ENCODE measurements at places on chromosomes 12 and 14.

DNA sequence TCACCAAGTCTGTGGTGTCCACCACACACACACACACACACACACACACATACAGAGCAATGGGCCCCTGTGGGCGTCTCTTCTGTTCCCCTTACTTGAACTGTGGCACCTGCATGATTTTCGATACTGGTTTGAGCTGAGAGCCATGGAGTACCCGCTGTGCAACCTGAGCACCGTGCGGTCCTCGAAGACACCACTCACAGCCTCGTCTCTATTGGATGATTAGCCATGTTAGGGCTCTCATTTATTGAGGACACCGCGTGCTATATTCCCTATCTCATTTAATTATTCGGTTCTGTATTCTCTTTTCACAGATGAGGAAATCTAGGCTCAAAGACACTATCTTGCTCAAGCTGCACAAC, 623 bp upstream of the C14orf132 start:
- no peak for DNase-seq

DNA sequence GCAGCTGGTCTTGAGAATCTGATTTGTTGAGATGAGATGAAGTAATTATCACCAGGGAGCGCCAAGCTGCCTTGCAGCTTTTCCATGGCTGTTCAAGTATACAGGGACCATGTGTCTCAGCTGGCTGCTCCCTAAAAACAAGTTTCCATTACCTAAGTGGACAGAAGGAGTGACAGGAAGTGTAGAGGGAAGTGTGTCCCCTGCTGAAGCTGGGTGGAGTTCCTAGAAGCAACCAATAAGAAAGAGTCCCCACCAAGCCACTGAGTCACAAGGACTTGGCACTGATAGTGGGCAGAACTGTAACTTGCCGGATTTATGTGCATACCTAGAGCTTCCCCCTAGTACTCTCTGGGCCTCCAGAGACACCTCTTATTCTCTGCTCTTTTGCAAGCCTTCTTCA, 1.5 kb upstream of the GPX2 start:
- no peak for DNase-seq

DNA sequence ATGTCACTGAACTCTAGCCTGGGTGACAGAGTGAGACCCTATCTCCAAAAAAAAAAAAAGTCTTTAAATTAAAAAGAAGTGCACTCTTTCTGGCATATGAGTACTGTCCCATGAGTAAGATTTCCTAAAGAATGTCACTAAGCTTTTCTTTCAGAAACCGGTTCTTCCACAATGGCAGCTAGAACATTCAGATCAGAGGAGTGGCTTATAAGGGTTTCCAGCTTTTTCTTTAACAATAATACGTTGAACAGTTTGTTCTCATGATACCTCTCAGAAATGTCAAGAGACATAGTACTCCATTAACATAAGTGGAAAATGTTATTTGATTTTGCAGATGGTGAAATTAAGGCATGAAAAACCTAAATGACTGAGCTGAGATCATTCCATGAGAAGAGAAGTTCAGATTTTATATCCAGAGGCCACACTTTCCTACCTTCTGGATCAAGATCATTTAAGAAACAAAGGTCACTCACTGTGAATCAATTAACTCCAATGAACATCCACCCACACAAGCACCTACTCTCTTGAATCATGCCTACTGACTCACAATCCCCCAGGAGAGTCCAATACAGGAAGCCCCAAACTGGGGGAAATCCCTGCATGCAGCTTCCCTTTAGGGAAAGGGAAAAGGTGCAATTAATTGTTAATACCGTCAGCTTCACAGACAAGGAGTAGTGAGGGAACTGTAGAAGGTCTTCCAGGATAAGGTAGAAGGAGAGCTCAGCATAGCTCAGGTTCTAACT, 86.9 kb downstream of the SPTSSA start:
- DNase-seq, result no peak

- peak; percentile 73 for DNase-seq
These were observed 576 bp downstream of the ERP29 start for GRCh38 chr12:112013601-112014402.

DNA sequence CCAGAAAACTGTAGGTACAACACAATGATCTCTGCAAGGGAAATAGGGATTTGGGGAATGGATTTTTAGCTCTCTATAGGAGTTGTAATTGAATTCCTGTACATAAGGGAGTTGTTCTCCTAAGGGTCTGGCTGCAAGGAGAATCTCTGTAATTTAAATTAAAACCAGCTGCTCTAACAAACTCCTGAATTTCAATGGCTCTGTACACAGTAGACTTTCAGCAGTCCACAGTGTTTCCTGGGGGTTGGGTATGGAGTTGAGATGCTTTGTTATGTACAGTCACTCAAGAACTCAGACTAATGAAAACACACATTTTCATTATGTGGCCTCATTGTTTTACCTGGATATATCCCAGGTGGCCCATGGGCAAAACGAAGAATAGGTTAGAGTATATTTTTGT, 93.2 kb downstream of the NAV3 start:
- DNase-seq, result peak; percentile 85

DNA sequence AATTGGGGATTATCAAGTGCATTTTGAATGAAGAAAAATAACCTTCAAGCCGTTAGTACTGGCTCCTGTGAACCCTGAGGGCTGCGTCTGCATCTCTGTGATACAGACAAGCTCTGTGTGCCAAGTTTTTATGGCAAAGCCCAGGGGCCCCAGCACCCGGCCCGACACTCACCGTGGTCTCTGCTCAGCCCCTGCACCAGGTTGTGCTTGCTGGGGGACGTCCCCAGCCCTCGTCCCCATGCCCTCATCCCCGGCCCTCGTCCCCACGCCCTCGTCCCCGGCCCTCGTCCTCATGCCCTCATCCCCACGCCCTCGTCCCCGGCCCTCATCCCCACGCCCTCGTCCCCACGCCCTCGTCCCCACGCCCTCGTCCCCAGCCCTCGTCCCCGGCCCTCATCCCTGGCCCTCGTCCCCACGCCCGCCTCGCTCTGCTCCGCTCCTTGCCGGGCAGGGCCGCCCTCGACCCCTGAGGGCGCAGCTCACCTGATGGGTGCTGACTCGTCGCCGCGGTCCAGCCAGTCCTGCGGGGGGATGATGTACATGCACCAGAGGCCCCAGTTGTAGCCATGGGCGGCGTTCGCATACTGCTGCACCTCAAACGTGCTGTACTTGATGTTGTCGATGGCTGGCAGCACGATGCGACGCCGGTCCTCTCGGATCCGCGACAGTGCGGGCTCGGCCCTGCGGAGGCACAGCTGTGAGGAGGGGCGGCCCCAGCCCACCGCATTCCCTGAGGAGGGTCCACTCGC, 72.0 kb downstream of the GALNT9 start:
- no peak for DNase-seq

GRCh38 chr12:42278128-42278510, 40.1 kb upstream of the YAF2 start:
- no peak for DNase-seq

DNA sequence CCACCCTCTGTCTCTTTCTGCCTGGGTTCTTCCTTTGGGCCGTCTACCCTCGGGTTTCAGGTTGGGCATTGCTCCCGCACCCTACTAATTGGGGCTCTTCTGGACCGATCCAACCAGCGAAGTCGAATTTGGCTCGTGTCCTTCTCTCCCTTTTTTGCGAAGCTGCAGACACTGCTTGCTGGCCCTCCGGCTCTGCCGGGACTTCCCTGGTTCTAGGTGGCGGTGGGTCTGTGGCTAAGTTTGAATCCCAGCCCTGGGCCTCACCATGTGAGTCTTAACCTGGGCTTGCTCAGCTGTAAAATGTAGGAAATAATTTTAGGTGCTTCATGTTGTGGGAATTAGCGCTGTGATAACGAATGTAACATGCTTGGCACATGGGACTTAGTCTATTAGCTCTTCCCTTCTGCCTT, 418 bp upstream of the CISTR start:
- DNase-seq, result no peak

DNA sequence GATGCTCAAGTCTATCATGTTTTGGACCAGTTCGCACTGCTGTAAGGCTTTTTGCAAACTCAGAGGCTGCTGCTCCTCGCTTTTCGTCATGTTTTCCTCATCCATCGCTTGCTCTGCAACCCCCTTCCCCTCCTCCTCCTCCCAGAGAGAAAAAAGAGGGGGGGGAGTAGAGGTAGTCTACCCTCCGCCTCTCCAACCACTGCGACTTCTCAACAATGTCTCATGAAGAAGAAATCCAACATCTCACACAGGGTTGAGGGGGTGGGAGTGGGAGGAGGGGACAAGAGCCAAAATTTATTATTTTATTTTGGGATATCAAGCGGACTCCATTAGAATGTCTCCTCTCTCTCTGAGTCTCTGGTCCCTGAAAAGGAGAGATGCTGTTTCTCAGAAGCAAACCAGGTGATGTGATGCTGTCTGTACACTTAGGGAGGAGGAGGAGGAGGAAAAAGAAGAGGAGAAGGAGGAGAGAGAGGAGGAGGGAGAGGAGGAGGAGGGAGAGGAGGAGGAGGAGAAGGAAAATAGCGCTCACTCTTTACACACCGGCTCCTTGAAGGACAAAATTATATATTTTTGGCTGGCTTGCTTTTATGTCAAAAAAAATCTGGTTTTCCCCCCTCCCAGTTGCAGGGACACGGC, 520 bp downstream of the KSR2 start:
- DNase-seq, result no peak

- DNase-seq, result no peak
These were observed 7.1 kb upstream of the ITPK1 start for GRCh38 chr14:93122826-93123225.

- peak; percentile 23 for DNase-seq
These were observed 47.8 kb downstream of the BTBD7 start for GRCh38 chr14:93285044-93285443.

DNA sequence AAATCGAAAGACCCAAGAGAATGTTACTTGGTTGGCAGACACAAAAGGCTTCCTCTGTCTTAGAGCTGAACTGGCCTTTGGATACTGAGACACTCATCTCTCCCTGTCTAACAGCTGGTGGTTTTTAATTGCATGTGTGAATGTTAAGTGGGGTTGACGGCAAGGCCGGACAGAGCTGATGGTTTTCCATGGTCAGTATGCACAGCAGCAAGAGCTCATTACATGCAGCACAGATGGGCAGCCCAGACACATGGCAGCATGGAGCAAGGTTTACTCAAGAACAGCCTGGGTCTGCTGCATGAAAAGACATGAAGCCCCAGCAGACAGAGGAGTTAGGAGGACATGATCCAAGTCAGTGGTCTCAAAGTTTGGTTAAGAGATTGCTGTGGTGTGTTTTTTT, 27.8 kb upstream of the CACNA2D4 start:
- no peak for DNase-seq

- DNase-seq, result peak; percentile 68
These were observed 144.0 kb downstream of the ADAMTS20 start for GRCh38 chr12:43407816-43408645.

- no peak for DNase-seq
These were observed 20.5 kb downstream of the UBC start for GRCh38 chr12:124893792-124894516.

DNA sequence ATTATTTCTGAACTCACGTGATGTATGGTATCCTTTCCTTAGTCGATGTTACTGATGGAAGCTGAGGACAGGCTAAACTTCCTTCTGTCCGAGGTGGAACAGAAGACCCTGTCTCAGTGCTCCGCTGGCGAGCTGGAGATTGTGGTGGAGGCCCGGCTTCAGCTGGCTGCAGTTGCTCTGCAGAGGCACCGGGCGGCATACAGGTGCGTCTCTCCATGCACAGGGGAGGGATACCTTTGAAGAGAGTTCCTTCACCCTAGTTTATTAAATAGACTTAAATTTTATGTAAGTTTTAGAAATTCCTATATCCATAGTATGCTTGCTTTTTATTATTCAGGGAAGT, 186.7 kb upstream of the NEDD1 start:
- DNase-seq, result peak; percentile 2

- no peak for DNase-seq
These were observed 36.8 kb upstream of the TUBA1A start for GRCh38 chr12:49225576-49226166.

- DNase-seq, result peak; percentile 55
These were observed 4.4 kb downstream of the REM2 start for GRCh38 chr14:22887260-22887989.

DNA sequence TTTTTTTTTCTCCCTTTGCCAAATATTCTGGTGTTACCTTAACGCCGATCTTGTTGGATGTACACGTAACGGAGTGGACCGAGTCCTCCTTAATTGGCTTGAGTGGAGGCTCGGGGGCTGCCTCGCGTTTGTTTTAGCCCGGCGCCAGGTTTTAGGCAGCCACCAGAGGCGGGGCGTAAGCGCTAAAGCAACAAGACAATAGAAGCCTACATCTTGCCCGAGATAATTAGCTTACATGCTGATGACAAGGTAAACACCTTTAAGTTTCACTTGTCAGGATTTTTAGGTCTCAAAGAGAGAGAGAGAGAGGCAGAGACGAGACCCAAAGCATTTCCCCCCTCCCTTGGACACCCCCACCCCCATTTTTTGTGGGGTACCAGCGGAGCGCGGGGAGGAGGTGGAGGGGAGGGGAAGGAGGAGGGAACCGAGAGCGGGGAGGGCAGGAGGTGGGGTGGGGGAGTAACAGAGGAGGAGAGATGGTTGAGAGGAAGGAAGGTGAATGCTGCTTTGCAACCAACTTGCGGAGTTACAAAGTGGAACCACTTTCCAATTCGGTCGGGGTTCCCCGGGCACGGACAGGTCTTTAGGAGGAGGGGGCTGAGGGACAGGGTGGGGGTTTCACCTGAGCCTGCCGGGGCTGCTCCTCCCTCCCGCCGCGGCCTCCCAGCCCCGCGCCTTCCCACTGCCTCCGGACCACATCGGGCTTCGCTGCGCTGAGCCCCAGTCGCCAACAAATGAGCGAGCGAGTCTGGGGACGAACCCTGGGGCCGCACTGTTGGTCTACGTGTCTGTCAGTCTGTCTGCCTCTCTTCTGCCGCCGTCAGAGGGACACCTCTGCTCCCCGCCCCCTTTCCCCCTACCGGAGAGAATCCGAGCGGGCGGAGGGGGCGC, at the start of gene NKX2-1:
TSS of gene NKX2-1 (minus strand) at position 802 of the 891 bp plus-strand sequence. CDS start at position 699, 103 bp downstream.
- DNase-seq, result peak; percentile 5

DNA sequence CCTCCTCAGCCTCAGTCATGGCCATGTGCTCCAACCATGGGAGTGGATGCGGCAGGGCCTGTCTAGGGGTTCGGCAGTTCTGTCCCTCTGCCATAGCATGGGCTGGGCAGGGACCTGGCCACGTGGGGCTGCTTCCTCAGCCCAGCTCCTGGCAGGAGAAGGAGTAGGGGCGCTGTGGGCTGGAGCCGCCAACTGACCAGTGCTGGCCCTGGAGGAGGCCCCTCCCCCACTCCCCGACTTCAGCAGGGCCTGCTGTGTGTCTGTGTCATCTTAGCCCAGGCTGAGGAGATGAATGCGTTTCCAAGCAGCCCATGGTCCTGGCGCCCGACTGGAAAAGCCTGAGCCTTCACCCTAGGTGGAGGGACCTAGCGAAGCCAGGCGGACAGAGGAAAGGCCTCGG, 2.7 kb upstream of the PACS2 start:
- DNase-seq, result no peak

DNA sequence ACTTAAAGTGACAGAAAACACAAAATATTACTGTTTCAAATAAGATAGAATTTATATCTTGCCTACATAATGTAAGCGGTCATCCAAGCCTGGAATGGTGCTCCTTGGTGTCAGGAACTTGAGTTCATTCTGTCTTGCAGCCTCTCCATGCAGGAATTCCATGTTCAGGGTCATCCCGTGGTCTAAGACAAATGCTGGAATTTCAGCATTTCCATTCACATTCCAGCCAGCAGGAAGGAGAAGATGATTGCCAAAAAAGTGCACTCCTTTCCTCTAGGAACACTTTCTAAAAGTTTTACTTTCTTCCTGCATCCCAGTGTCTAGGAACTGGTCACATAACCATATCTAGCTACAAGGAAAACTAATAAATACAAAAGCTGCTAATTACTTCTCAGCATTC, 106.3 kb downstream of the PTPRO start:
- no peak for DNase-seq

- peak; percentile 70 for DNase-seq
These were observed 86.7 kb downstream of the NCOR2 start for GRCh38 chr12:124480469-124481256.

GRCh38 chr14:76918782-76919394, 92.7 kb downstream of the LRRC74A start:
- peak; percentile 99 for DNase-seq
